ENCODE measurements at places on chromosomes 3 and 15.

- DNase-seq, result no peak
These were observed 117.2 kb upstream of the MEIS2 start for GRCh38 chr15:37217567-37217966.

DNA sequence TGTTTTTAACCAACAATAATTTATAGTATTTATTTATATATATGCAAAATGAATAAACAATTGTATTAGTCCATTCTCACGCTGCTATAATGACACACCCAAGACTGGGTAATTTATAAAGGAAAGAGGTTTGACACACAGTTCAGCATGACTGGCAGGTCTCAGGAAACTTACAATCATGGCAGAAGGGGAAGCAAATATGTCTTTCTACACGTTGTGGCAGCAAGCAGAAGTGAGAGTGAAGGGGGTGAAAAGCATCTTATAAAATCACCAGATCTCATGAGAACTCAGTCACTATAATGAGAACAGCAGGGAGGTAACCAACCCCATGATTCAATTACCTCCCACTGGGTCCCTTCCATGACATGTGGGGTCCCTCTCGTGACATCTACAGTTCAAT, 162.8 kb upstream of the SLITRK3 start:
- DNase-seq, result no peak

GRCh38 chr3:107620534-107620933, 97.8 kb downstream of the BBX start:
- DNase-seq, result no peak

DNA sequence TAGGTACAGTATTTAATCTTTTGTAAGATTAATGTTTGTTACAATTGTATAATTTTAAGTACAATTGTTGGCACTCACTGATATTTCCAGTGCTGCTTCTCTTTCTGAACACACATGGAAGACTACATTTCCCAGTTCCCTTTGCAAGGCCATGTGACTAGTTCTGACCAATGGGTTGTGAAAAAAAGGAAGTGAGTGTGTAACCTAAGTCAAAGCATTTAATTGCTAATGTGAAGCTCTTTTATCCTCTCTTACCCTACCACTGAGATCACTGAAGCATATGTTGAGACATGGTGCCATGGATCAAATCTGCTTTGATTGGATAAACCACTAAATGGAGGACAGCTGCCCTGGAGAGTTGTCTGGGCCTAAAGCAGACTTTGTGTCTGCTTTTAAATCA, 83.9 kb upstream of the PLXND1 start:
- DNase-seq, result no peak

GRCh38 chr3:52054661-52055511, 1.5 kb downstream of the DUSP7 start:
- no peak for DNase-seq

GRCh38 chr3:81713031-81713430, 48.4 kb downstream of the GBE1 start:
- no peak for DNase-seq

- peak; percentile 53 for DNase-seq
These were observed 318.6 kb downstream of the FGF12 start for GRCh38 chr3:192408647-192409200.

DNA sequence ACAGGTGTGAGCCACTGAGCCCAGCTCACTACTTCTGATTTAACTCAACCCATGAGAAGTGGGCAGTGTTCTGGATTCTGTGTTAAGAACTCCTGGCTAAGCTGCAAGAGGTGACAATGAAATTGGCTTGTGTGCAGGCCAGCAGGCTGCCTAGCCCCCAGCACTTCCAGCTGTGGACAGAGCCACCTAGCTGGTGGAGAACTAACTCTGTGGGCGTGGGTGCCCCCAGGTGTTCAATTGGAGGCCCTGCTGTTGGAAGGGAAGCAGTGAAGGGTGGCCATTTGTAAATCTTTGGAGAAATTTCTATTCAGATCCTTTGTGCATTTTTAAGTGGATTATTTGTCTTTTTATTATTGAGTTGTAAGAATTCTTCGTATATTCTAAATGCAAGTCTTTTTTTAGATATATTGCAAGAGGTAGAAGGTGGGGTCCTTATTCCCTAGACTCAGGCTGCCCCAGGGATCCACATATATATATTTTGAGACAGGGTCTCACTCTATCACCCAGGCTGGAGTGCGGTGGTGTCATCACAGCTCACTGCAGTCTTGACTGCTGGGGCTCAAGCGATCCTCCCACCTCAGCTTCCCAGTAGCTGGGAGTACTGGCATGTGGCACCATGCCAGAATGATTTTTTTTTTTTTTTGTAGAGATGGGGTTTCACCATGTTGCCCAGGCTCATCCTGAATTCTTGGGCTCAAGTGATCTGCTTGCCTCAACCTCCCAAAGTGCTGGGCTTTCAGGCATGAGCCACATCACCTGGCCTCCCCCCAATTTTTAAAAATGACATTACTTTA, 7.2 kb upstream of the SCAMP5 start:
- no peak for DNase-seq

- no peak for DNase-seq
These were observed 6.6 kb upstream of the ITIH3 start for GRCh38 chr3:52787672-52788625.

DNA sequence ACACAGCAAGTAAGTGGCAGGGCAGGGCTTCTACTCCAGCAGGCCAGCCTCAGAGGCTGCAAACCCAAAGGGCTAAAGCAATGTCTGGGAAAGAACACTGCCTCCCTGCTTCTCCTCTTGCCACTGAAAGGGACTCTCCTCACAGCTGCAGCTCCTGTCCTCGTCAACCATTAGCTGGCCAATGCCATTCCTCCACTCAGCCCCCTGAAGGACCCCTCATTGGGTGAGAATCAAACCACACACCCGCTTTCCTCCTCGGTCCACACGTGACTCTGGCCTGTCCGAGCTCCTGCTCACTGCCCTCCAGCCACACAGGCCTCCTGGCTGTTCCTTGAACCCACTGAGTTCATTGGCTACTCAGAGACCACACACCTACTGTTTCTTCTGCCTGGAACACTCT, 253.7 kb upstream of the TLE3 start:
- no peak for DNase-seq

- no peak for DNase-seq
These were observed 172.2 kb downstream of the ATP10A start for GRCh38 chr15:25690673-25691543.

GRCh38 chr3:171904829-171905228, 61.7 kb downstream of the TMEM212 start:
- DNase-seq, result no peak

- DNase-seq, result no peak
These were observed 2.9 kb downstream of the SHOX2 start for GRCh38 chr3:158103081-158103886.

GRCh38 chr15:58355973-58356372, 75.8 kb upstream of the LIPC start:
- no peak for DNase-seq

DNA sequence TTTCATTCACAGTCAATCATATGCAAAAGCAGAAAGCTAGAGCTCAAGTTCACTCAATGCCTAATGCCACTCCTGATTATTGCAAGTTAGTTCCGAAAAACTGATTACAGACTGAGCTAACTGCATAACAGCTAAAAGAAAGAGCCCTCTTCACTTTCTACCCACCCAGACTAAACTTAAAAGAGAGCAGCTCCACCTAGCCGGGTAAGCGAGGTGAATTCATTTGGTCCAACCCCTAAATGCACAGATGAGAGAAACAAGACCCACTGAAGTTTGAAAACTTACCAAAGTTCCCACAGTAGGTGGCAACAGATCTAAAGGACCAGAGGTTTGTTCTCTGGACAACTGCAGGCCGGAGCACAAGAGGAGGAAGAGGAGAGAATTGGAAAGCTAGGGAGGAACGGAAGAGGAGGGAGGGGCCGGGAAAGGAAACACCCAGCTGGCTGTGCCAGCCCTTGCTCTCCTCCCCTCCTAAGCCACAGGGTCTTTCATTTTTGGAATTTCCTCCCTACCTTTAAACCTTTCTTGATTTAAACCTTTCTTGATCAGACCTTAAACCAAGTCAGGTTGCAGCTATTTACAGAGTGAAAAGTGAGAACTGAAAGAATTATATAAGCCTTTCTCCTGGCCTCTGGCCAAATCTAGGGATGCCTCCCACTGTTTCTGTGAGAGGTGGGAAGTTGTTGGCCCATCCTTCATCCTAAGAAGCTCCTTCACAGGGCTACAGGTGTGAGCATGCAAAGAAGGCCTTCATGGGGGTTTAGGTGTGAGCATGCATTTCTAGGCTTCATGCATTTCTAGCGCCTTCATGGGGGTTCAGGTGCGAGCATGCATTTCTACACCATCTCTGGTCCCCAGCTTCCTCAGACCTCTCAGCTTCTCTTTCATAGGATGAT, 114.7 kb upstream of the LMOD3 start:
- no peak for DNase-seq

DNA sequence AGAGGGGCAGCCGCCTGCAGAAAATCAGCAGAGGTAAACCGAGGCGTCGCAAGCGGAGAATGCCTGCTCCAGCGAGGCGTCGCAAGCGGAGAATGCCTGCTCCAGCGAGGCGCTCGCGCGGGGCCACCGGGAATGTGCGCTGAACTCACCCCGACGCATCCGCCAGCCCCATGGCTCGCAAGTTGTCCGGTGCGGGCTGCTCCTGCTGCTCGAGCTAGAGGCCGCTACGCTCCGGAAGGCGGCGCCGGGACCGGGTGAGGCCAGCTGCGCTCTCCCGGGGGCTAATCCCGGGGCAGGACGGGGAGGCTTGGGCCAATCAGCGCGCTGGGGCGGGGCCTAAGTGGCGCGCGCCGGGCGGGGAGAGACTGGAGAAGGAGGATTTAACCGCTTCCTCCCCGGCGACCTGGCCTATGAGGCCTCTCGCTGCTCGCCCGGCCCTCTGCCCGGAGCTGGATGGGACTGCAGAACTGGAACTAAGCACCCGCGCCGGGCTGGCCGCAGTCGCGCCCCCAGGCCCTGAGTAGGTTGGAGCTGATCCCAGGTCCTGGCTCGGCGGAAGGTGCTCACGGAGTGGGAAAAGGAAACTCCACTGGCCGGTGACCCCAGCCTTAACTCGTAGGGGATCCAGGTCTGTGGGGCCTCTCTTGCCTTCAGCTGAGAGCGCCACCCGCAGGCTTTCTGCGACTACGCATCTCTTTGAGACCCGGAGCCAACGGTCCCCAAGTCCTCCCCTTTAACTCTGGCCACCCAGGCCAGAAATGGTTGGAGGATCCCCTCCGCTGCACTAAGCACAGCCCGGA, at the start of gene SLC26A6:
Gene SLC26A6 (minus strand): TSS at position 240 of the 800 bp plus-strand sequence. CDS start 68 bp downstream, at position 172.
- DNase-seq, result peak; percentile 100

GRCh38 chr3:155462672-155463071, 169.2 kb upstream of the STRIT1 start:
- DNase-seq, result no peak

DNA sequence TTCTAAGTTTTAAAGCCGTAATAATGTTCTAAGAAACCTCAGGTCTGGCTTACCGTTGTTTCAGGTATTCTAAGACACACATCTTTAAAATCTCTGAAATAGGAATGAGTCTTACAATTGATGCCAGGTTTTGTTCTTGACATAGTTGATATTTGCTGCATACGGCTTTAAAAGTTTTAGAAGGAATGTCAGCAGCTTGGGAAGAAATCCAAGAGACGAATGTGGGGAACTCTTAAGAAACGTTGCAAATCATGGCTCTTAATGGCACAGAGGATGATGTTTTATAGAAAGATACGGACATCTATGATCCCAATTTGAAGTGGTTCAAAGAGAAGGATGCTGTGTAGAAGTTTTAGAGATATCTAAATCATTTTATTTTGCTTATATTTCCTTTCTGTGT, 11.5 kb downstream of the NUDT16 start:
- no peak for DNase-seq

DNA sequence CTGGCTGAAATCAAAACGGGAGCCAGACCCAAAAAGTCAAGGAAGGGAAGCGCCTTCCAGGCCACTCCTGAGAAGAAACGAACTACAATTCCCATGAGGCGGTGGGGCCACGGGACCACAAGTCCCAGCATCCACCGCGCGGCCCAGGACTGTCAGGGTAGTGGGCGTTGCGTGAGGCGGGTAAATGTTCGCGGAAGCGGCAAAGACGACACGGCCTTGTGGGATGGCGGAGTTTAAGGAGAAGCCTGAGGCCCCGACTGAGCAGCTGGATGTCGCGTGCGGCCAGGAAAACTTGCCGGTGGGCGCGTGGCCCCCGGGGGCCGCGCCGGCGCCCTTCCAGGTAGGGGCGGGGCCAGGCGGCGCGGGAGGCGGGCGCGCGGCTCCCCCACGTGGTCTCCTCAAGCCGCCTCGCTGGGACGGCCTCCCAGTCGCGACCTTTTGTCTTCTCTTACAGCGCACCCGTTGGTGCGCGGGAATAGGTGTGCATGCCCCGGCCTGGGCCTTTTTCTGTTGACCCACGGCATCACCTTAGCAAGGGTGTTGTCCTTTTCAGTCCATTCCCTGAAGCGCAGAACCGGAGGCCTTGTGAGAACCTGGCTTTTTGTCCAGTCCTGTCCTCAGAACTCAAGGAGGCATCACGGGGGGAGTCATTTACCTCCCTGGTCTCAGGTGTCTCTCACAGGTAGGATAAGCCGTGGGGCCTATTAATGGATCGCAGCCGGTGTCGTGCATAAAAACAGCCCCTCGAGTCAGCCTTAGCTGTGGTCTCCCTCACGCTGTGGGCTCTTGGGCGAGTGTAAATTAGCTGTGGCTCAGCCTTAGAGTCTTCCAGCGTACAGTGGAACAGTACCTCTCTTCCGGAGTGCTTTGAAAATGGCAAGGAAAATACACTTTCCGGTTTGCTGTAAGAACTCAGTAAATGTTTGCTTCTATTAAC, at the start of gene SETMAR:
Gene SETMAR (plus strand): TSS at position 183 of the 937 bp plus-strand sequence. CDS start 2 bp downstream, at position 185.
- DNase-seq, result peak; percentile 61

- no peak for DNase-seq
These were observed 298.1 kb upstream of the NECTIN3 start for GRCh38 chr3:110773413-110773954.

GRCh38 chr3:126003447-126004190, 34.6 kb downstream of the ROPN1B start:
- no peak for DNase-seq

GRCh38 chr3:30353711-30354467, 252.5 kb upstream of the TGFBR2 start:
- no peak for DNase-seq

DNA sequence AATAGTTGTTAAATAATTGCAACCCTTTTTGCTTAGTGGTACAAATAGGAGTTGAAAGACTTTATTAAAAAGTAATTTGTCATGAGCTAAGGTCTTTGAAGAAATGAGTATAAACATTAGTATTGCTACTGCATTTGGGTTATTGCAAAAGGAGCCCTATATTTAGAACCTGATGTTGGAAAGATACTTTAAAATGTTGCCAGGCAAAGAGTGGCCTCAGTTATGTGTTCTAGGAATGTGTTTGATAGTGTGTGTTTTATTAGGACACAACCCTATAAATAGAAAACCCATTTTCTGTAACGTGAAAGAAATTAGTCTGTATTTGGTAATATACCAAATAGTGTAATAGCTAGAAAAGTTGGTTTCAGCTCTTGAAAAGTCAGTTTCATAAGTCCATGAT, 10.7 kb downstream of the VPS8 start:
- no peak for DNase-seq

DNA sequence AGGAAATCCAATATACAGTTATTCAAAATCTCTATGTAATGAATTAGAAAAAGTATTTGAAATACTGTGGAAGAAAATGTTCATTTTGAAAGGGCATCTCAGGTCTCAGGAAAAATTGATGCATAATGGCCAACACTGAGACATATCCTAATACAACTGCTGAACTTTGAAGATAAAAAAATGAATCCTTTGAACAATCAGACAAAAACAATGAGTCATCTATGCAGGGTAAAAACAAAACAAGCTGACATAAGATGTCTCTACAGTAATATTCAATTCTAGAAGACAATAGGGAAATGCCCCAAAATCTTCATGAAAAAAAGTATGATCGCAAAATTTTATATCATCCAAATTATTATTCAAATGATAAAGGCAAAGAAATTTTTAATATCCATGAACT, 34.0 kb upstream of the ZNF280D start:
- no peak for DNase-seq

- DNase-seq, result no peak
These were observed 36.4 kb upstream of the WNT5A start for GRCh38 chr3:55523471-55523870.

All from D721Med (cell line).